ENCODE measurements at places on chromosomes 6 and 20. TPM values are rescaled to one million over a fixed set of nuclear protein-coding genes. Genes with fewer than 3 reads are reported as not detected.

SLA2 gene
- polyA plus RNA-seq = 1.6 TPM

OR12D3 gene
- polyA plus RNA-seq = not detected

EMILIN3 gene
- polyA plus RNA-seq = 2.6 TPM

GRCh38 chr20:61934716-61935530, 130.8 kb downstream of the TAF4 start:
- no peak overlapping the region for H3K27ac ChIP-seq
- H3K36me3 ChIP-seq = no peaks in the 10 kb centered on the region
- H3K4me1 ChIP-seq = no peaks in the 10 kb centered on the region
- H3K4me3 ChIP-seq = no peak overlapping the region
- H3K27me3 ChIP-seq = no peaks in the 10 kb centered on the region

ARMH2 gene
- not detected for polyA plus RNA-seq

SLC16A10 gene
- 0.81 TPM for polyA plus RNA-seq

UBD gene
- 17.0 TPM for polyA plus RNA-seq

- no peaks in the 10 kb centered on the region for H3K36me3 ChIP-seq
- DNase-seq = no peak
- H3K4me3 ChIP-seq = no peak overlapping the region
- H3K27me3 ChIP-seq = no peaks in the 10 kb centered on the region
- no peak overlapping the region for H3K27ac ChIP-seq
- no peaks in the 10 kb centered on the region for H3K4me1 ChIP-seq
Measured at GRCh38 chr6:25697537-25698340, 45.7 kb downstream of the SCGN start.

HEBP2 gene
- polyA plus RNA-seq = 31.1 TPM

DNA sequence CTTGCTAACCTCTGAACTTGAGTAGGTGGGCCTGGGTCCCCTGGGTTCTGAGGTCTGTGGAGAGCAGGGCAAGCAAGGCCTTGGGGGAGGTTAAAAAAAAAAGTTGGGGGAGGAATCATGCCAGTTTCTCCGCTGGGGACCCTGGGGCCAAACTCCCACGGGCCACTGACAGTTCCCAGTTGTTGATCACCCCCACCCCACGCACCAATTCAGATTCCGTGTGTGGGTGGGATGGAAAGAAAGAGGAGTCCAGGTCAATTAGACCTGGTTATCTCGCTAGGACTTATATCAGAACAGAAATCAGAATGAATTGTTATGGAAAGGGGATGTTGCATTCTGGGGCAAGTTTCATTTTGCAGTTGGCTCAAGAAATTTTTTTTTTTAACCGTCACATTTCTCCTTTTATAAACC, 46.7 kb upstream of the SUPT3H start:
- H3K27me3 ChIP-seq = peaks cover 55% of the 10 kb centered on the region
- H3K4me1 ChIP-seq = no peaks in the 10 kb centered on the region
- no peaks in the 10 kb centered on the region for H3K36me3 ChIP-seq

SCRT2 gene
- not detected for polyA plus RNA-seq

- H3K27ac ChIP-seq = no peak overlapping the region
- no peak overlapping the region for H3K4me3 ChIP-seq
- no peaks in the 10 kb centered on the region for H3K27me3 ChIP-seq
- DNase-seq = no peak
- H3K36me3 ChIP-seq = no peaks in the 10 kb centered on the region
Measured at GRCh38 chr6:2978923-2979322, 7.6 kb upstream of the SERPINB6 start.

FUT9 gene
- polyA plus RNA-seq = not detected

DNA sequence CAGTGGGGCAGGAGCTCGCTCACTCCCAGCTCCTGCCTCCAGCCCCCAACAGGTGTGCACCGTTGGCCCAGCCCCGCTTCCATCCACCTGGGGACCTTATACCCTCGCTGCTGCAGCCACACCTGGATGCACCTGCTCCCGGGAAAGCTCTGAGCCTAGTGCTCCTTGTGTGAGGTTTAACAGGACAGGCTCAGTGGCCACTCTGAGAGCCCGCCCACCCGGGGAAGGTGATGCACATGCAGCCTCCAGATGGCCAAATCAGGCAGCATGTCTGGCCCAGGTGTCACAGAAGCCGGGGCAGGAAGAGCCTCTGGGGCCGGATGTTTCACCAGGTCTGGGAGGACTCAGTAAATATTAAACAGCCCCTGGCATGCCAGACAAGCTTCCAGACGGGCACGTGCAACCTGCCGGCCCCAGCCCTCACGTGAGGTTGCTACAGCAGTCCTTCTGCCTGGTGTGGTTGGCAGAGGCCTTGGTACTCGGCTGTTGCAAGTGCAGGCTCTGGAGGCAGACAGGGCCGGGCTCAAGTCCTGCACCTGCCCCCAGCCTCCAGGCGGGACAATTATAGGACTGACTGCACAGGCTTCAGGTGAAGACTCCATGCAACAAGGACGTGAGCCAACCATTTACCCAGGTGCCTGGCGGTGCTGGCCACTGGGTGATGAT, 66.9 kb downstream of the RIPOR3 start:
- H3K4me3 ChIP-seq = no peak overlapping the region
- no peaks in the 10 kb centered on the region for H3K27me3 ChIP-seq
- H3K27ac ChIP-seq = no peak overlapping the region
- H3K4me1 ChIP-seq = no peaks in the 10 kb centered on the region

TAAR2 gene
- polyA plus RNA-seq = not detected

GRCh38 chr6:147216915-147217314, 12.7 kb downstream of the STXBP5 start:
- H3K27me3 ChIP-seq = no peaks in the 10 kb centered on the region
- no peak overlapping the region for H3K27ac ChIP-seq
- DNase-seq = no peak
- H3K4me1 ChIP-seq = no peaks in the 10 kb centered on the region
- no peaks in the 10 kb centered on the region for H3K36me3 ChIP-seq
- H3K4me3 ChIP-seq = no peak overlapping the region

IRF4 gene
- polyA plus RNA-seq = 0.16 TPM

GRCh38 chr6:16398587-16398986, 160.2 kb downstream of the GMPR start:
- no peak overlapping the region for H3K27ac ChIP-seq
- no peaks in the 10 kb centered on the region for H3K4me1 ChIP-seq
- H3K36me3 ChIP-seq = no peaks in the 10 kb centered on the region
- no peak for DNase-seq

DNA sequence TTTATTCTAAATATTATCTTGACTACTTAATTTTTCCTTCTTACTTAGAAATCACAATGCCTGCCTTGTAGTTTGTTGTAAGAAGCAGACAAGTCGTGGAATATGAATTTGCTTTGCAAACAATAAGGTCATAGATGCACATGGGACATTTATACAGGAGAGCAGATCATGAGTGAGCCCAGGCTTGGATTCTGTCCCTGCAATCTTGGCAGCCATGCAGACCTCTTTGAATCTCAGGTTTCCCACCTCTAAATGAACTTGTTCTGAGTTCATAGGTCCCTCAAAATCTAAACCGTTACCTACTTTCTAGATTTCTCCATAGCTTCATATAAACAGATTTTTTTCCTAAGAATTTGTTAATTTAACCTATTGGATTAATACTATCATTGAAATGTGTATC, 19.5 kb downstream of the KIAA0408 start:
- H3K27me3 ChIP-seq = no peaks in the 10 kb centered on the region
- no peak overlapping the region for H3K27ac ChIP-seq
- DNase-seq = no peak
- no peaks in the 10 kb centered on the region for H3K4me1 ChIP-seq

ENPP3 gene
- 8.9 TPM for polyA plus RNA-seq

FAM184A gene
- polyA plus RNA-seq = 6.3 TPM

DNA sequence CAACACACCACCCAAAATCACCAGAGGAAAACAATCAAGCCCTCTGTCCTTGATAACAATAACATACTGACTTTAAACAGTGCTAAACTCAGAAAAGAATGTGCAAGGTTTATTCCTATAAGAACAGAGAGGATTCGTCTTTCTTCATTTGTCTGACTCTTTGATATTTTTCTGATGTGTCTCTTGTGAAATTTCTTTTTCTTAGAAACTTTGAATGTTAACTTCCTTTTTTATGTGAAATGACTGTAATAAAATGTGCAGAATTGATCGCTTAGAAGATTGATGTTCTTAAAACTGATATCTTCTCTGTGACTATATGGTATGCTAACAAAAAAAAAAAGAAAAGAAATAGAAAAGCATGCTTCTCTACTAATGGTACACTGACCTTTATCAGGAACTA, 947.4 kb upstream of the CITED2 start:
- no peaks in the 10 kb centered on the region for H3K36me3 ChIP-seq
- no peak overlapping the region for H3K27ac ChIP-seq
- no peaks in the 10 kb centered on the region for H3K27me3 ChIP-seq
- peaks cover 11% of the 10 kb centered on the region for H3K4me1 ChIP-seq

PTCHD4 gene
- polyA plus RNA-seq = 0.04 TPM

KCNK16 gene
- polyA plus RNA-seq = not detected

CDSN gene
- not detected for polyA plus RNA-seq

- H3K4me3 ChIP-seq = no peak overlapping the region
- no peaks in the 10 kb centered on the region for H3K36me3 ChIP-seq
- H3K27me3 ChIP-seq = no peaks in the 10 kb centered on the region
- H3K4me1 ChIP-seq = peaks cover 8% of the 10 kb centered on the region
- H3K27ac ChIP-seq = no peak overlapping the region
Measured at GRCh38 chr6:146548898-146549374, 5.3 kb downstream of the RAB32 start.

DNA sequence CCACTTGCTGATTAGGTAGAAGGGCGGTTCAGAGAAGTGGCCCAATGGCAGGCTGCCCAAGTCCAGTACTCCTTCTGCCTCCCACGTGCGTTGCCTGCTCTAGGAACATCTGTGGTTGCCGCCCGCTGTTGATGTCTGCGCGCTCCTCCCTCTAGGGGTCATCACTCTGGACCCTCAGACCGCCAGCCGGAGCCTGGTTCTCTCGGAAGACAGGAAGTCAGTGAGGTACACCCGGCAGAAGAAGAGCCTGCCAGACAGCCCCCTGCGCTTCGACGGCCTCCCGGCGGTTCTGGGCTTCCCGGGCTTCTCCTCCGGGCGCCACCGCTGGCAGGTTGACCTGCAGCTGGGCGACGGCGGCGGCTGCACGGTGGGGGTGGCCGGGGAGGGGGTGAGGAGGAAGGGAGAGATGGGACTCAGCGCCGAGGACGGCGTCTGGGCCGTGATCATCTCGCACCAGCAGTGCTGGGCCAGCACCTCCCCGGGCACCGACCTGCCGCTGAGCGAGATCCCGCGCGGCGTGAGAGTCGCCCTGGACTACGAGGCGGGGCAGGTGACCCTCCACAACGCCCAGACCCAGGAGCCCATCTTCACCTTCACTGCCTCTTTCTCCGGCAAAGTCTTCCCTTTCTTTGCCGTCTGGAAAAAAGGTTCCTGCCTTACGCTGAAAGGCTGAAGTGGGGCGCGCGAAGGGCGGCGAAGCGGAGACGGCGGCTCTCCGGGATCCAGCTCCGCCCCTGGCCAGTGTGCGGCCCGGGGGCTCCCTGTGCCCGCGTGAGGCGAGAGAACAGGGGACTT, 8.5 kb downstream of the TRIM15 start:
- H3K27ac ChIP-seq = no peak overlapping the region
- peak; percentile 34 for DNase-seq
- H3K27me3 ChIP-seq = peaks cover 11% of the 10 kb centered on the region
- peaks cover 20% of the 10 kb centered on the region for H3K4me1 ChIP-seq

GRCh38 chr6:111207141-111207858, 120.0 kb downstream of the SLC16A10 start:
- no peak overlapping the region for H3K27ac ChIP-seq
- peaks cover 3% of the 10 kb centered on the region for H3K4me1 ChIP-seq
- peak; percentile 15 for DNase-seq
- no peaks in the 10 kb centered on the region for H3K27me3 ChIP-seq
- peaks cover 9% of the 10 kb centered on the region for H3K36me3 ChIP-seq
- no peak overlapping the region for H3K4me3 ChIP-seq

- H3K36me3 ChIP-seq = no peaks in the 10 kb centered on the region
- H3K27me3 ChIP-seq = no peaks in the 10 kb centered on the region
Measured at GRCh38 chr6:15709651-15710269, 46.9 kb upstream of the DTNBP1 start.

DNA sequence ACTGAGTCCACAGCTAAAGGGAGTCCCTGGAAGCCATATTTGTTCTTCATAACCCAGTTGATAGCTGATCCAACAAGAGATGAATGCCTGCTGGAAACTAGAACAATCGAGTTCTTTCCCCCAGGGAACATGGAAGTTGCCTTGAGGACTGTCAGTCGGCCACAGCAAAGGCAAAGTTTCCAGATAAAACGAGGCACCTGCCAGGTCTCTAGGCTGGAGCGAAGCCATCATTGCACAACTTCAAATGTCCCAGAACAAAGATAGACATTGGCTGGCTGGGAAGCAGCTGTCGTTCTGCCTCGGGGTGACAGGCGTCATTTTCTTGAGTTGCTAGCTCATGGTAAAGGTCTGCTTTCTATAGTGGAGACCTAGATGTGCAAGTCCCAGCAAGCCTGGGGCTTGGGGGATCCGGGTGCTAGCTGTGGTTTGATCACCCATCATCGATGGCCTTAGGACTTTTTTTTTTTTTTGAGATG, 184.4 kb upstream of the ZNF217 start:
- no peaks in the 10 kb centered on the region for H3K27me3 ChIP-seq
- no peak overlapping the region for H3K27ac ChIP-seq
- no peak for DNase-seq
- no peaks in the 10 kb centered on the region for H3K4me1 ChIP-seq

GPR31 gene
- 0.35 TPM for polyA plus RNA-seq

- H3K27ac ChIP-seq = peak overlapping the region; percentile 94
- H3K4me1 ChIP-seq = peaks cover 4% of the 10 kb centered on the region
- peak; percentile 81 for DNase-seq
Measured at GRCh38 chr20:53623454-53624211, 30.0 kb upstream of the ZNF217 start.

GTSF1L gene
- not detected for polyA plus RNA-seq

SLC17A2 gene
- polyA plus RNA-seq = not detected

- no peak for DNase-seq
- no peak overlapping the region for H3K4me3 ChIP-seq
- H3K4me1 ChIP-seq = no peaks in the 10 kb centered on the region
Measured at GRCh38 chr6:3841711-3842565, 7.2 kb upstream of the FAM50B start.

SAMD3 gene
- polyA plus RNA-seq = 2.4 TPM

GRCh38 chr6:112029045-112029822, 24.7 kb upstream of the CCN6 start:
- H3K36me3 ChIP-seq = no peaks in the 10 kb centered on the region
- H3K27ac ChIP-seq = no peak overlapping the region
- peak; percentile 57 for DNase-seq
- H3K4me1 ChIP-seq = no peaks in the 10 kb centered on the region
- no peak overlapping the region for H3K4me3 ChIP-seq

C6orf15 gene
- not detected for polyA plus RNA-seq

AKAP7 gene
- polyA plus RNA-seq = 9.2 TPM

GRCh38 chr6:108795122-108795521, 53.1 kb upstream of the ARMC2 start:
- DNase-seq = peak; percentile 48
- peaks cover 4% of the 10 kb centered on the region for H3K4me1 ChIP-seq
- H3K27ac ChIP-seq = no peak overlapping the region
- H3K27me3 ChIP-seq = no peaks in the 10 kb centered on the region

- DNase-seq = no peak
- H3K36me3 ChIP-seq = no peaks in the 10 kb centered on the region
- H3K4me3 ChIP-seq = no peak overlapping the region
- H3K27ac ChIP-seq = no peak overlapping the region
- no peaks in the 10 kb centered on the region for H3K4me1 ChIP-seq
Measured at GRCh38 chr6:88997327-88997726, 33.9 kb upstream of the RNGTT start.
